ENCODE measurements at places on chromosomes 1 and 21.

- DNase-seq = no peak
Observed at GRCh38 chr1:153795934-153796785, 21.0 kb downstream of the SLC27A3 start.

GRCh38 chr1:184380468-184380867, 6.4 kb upstream of the C1orf21 start:
- no peak for DNase-seq

- no peak for DNase-seq
Observed at GRCh38 chr1:68157416-68157815, 74.9 kb downstream of the WLS start.

DNA sequence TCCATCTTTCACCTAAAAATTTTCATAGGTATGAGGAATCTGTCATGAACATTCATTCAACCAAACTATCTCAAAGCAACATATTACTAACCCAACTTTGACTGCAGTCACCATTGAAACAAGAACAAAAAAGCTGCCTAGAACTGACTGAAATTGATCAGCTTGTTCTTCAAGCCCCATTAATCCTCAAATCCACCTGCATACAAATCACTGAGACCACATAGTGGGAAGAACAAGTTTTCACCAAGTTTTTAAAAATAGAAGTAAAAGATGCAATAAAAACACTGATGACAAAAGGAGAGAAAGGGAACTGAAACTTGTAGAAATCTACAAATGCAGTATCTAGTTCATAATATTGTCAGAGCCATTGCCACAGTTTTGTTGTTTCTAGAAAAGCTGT, 6.1 kb downstream of the SORT1 start:
- no peak for DNase-seq

DNA sequence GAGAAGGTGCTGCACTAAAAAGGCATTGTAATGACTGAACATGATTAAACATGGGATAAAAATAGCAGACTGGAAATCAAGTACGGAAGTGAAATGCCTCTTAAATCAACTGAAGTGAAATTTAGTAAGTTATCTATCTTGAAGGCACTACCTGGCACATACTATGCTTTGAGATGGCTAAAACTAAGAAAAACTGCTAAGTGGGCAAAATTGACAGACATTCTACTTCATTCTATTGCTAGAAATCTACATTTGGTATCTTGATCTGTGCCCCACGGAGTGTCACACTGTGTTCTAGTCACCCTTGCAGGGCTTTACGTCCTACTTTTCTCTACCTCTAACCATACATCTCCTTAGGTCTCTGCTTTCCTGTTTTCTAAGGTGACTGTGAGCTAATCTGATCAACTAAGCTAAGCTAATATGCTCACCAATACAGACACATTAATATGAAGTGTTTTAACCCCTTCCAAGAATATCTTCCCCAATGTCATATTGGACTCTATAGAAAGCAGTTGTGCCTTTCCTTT, 4.1 kb downstream of the PDC start:
- no peak for DNase-seq

DNA sequence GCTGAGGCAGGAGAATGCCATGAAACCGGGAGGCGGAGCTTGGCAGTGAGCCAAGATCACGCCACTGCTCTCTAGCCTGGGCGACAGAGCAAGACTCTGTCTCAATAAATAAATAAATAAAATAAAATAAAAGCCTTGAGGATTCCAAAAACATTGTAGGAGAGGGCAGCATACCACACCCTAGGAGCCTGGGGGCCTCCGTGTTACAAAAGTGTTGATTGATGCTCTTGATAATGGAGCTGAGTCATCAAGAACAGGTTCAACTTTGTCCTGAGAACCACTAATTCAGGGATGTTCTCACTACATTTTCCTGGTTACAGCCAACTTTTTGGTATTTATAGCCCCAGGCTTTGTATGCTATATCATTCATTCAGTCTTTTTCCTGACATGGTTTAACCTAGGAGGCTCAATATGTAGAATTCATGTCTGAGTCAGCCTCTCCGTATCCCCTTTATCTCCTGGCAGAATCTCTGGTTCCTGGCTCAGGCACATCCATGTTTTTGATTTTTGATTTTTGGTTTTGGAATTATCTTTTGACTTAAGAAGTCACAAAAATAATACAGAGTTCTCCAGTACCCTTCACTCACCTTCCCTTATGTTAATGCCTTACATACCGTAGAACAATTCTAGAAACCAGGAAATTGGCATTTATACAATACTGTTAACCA, 69.4 kb downstream of the LRRC8D start:
- no peak for DNase-seq

DNA sequence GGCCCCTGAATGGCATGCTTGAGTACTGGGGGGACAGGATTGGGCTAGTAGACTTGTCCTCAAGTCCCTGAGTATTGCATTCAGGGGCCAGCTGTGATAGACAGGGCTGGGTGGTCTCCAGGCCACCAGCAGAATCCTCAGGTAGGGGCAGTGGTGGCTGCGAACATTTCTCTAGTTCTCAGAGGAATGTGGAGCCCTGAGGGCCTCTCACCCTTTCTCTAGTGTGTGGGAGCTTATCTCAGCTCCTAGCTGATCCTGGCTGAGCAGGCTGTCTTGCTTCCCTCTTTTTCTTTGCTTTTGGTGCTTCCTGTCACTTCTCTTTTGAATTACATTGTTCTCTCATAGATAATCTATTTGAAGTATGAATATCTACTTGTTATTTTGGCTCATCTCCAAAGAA, 30.0 kb upstream of the PM20D1 start:
- no peak for DNase-seq

DNA sequence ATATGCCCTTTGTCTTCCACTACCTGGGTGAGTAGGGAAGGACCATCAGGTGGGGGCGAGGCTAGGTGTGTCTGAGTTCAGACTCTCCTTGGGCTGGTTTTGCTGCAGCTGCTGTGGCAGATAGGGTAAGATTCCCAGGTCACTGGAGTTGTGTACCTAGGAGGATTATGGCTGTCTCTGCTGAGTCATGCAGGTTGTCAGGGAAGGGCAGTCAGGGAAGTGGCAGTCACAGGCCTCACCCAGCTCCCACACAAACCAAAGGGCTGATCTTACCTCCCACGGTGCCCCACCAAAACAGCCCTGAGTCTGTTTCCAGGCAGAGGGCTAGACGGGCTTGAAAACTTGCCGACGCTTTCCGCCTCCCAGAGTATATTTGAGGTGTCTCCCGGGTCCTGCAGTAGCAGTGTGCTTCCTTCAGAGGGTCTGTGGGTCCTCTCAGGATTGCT, 201.6 kb upstream of the PLXNA2 start:
- no peak for DNase-seq

DNA sequence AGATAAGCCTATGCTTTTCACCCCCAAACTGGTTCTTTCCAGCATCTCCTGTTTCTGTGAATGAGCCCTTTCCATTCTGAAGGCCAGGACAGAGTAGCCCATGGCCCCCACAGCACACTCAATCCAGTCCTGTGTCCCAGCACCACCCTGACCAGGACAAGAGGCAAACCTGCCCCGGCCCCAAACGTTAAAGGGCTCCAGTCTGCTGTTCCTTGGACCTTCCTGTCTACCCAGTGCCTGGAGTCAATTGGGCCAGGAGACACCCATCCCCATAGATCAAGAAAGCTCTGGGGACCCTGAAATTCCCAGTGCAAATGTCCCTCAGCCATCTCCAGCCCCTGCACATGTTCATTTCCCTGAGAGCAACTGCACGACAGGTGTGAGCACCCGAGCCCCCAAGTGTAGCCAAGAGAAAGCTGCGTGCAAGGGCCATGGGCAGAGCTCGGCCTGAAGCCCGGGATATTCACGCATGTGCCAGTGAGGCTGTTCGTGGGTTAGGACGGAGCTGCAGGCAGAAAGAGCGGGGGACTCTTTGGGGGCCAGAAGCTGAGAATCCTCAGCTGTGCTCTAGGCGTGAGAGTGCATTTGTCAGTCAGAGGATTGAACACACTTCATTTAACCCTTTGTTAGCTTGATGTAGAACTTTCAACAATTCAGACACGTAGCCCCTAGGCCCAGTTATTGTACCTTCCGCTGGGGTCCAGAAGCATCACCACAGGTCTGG, 4.2 kb upstream of the RIPK4 start:
- DNase-seq = no peak

- no peak for DNase-seq
Observed at GRCh38 chr1:5889901-5890300, 102.3 kb downstream of the NPHP4 start.

DNA sequence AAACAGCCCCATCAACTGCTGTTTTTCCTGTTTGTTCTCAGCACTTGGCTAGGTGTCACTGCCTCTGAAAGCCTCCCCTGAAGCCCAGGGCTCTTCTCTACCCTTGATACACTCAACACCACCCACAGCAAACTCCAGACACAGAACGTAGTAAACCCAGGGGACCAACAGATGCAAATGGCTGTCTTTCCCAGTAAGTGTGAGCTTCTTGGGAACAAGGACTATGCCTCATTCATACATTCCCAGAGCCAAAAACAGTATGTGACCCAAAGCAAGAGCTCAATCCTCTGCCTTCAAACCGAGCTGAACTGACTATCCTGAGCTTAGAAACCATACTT, 4.4 kb downstream of the LBR start:
- DNase-seq = no peak

GRCh38 chr1:5829414-5829813, 162.8 kb downstream of the NPHP4 start:
- DNase-seq = no peak

GRCh38 chr1:178540646-178541045, 27.7 kb downstream of the TEX35 start:
- DNase-seq = no peak

All from substantia nigra (tissue), 51 donors.